ENCODE measurements at places on chromosomes 6 and 20. TPM values are rescaled to one million over a fixed set of nuclear protein-coding genes. Genes with fewer than 3 reads are reported as not detected.

DNA sequence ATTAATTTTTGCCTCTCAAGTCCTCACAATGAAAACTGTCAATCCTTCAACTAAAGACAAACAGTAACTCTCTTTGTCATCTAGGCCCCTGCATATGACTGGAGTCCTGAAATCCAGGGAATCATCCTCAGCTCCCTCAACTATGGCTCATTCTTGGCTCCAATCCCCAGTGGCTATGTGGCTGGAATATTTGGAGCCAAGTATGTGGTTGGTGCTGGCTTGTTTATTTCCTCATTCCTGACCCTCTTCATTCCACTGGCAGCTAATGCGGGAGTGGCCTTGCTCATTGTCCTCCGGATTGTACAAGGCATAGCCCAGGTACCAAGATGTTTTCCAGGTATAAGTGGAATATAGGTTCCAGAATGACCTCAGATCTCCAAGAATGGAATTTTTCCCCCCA is 15.4 kb downstream of the SLC17A4 start:
- H3K27ac ChIP-seq: no peak overlapping the region
- no peak overlapping the region for H3K4me3 ChIP-seq
- H3K27me3 ChIP-seq: peaks cover 40% of the 10 kb centered on the region
- no peaks in the 10 kb centered on the region for H3K36me3 ChIP-seq

GRCh38 chr6:169387809-169388383 is 134.2 kb upstream of the THBS2 start:
- H3K27me3 ChIP-seq: no peaks in the 10 kb centered on the region
- no peaks in the 10 kb centered on the region for H3K36me3 ChIP-seq
- DNase-seq: no peak
- H3K27ac ChIP-seq: no peak overlapping the region

- H3K27me3 ChIP-seq: no peaks in the 10 kb centered on the region
- DNase-seq: no peak
- H3K36me3 ChIP-seq: no peaks in the 10 kb centered on the region
- no peak overlapping the region for H3K4me3 ChIP-seq
- peaks cover 20% of the 10 kb centered on the region for H3K4me1 ChIP-seq
Measured at GRCh38 chr6:80528115-80528514, 421.6 kb downstream of the BCKDHB start.

- no peak overlapping the region for H3K4me3 ChIP-seq
- H3K27me3 ChIP-seq: no peaks in the 10 kb centered on the region
- DNase-seq: no peak
Measured at GRCh38 chr6:158907931-158908330, 88.8 kb upstream of the EZR start.

DNA sequence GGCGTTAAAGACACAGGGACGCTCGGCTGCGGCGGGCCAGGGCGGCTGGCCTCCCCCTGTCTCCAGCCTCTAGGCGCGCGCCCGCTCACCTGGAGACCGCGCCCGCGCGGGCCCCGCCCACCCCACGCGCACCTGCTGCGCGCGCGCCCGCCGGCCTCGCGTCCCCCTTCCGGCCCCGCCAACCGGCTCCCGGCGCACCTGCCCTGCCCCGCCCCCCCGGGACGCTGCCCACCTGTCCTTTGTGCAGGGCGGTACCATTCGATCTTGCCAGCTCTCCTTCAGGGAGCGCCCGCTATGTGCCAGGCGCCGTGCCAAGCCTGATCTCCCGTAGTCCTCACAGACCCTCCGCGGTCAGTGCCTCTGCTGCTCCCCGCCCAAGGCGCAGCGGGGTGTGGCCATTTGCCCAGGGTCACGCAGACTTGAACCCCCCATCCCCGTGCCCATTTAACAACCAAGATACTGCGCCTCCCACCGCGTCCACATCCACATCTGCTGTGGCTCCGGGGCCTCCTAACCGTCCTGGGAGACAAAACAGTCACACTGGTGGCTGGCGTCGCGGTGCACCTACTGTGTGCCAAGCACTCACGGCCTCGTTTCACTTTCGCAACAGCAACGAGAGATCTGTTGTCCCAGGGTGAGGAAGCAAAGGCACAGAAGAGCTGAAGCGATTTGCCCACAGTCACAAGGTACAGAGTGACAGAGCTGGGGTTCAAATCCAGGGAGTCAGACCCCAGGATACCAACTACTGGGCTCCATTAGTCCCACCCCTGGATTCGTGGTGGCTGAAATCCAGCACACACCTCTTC is 48.1 kb downstream of the NOL4L start:
- H3K27me3 ChIP-seq: no peaks in the 10 kb centered on the region
- peaks cover 14% of the 10 kb centered on the region for H3K4me1 ChIP-seq
- peak overlapping the region; percentile 68 for H3K4me3 ChIP-seq
- no peaks in the 10 kb centered on the region for H3K36me3 ChIP-seq
- DNase-seq: peak; percentile 52

- no peak for DNase-seq
- peaks cover 9% of the 10 kb centered on the region for H3K27me3 ChIP-seq
- no peaks in the 10 kb centered on the region for H3K36me3 ChIP-seq
- no peaks in the 10 kb centered on the region for H3K4me1 ChIP-seq
Measured at GRCh38 chr6:46368169-46368536, 123.1 kb downstream of the RCAN2 start.

DNA sequence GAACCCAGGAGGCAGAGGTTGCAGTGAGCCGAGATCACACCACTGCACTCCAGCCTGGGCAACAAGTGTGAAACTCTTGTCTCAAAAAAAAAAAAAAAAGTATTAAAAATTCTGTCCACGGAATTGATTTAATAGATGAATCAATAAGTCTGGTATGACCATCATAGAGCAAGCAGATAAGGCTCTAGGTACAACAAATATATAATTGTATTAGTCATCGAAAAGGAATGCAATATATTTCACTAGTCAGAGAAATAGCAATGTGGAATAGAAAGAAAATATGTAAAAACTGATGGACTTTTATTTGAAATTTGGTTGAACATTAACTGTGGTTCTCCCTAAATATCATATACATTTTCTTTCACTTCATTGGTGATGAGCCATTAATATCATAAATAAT is 476.8 kb upstream of the AGPAT4 start:
- peaks cover 12% of the 10 kb centered on the region for H3K4me1 ChIP-seq
- H3K4me3 ChIP-seq: no peak overlapping the region
- peaks cover 2% of the 10 kb centered on the region for H3K27me3 ChIP-seq
- peak; percentile 50 for DNase-seq
- H3K27ac ChIP-seq: no peak overlapping the region

Gene COL11A2
- 0.63 TPM for total RNA-seq

Gene RGL2
- 37.0 TPM for total RNA-seq

Data from PC-3 (cell line).